ENCODE measurements at places on chromosomes 13 and 19.

DNA sequence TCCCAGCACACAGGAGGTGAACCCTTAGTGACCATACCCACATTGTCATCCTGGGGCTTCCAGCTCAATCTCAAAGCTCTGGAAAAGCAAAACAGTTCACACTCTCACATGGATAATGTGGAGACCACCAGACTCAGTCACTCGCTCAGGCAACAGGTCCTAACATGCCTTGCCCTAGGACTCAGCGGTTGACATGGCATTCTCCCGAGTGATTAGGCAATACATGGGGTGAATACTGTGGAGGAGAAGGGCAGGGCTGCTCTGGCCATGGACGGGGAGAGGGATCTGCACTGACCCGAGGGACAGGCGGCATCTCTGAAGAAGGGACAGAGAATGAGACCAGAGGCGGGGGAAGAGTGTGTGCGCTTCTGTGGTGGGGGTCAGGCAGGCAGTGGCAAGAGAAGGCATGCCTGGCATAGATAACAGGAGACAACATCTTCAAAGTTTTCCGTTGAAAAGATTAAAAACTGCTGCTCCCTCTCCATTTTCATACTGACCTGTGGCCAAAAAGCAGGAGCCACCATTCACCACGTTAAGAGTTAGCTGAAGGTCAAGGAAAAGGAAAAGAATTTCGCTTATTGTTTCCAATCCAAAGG is 44.5 kb upstream of the EPHX3 start:
- DNase-seq = no peak

DNA sequence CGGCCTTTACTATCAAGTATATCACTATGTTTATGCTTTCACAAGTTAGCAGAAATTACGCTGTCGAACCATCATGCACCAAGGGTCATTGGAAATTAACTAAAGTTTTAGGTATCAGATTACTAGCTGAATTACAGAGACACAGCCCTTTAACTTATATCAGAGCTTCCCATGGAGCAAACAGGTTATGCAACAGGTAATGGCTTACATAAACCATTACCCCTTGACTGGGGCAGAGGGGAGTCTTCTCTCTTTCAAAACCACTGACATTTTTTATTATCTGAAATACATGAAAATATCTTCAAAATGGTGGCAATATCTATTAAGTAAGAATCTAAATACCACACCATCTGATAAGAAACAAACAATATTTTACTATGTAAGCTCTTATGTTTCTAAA is 1692.9 kb upstream of the SLC10A2 start:
- no peak for DNase-seq

GRCh38 chr13:87671753-87672605 is 808 bp downstream of the SLITRK5 start:
- no peak for DNase-seq

DNA sequence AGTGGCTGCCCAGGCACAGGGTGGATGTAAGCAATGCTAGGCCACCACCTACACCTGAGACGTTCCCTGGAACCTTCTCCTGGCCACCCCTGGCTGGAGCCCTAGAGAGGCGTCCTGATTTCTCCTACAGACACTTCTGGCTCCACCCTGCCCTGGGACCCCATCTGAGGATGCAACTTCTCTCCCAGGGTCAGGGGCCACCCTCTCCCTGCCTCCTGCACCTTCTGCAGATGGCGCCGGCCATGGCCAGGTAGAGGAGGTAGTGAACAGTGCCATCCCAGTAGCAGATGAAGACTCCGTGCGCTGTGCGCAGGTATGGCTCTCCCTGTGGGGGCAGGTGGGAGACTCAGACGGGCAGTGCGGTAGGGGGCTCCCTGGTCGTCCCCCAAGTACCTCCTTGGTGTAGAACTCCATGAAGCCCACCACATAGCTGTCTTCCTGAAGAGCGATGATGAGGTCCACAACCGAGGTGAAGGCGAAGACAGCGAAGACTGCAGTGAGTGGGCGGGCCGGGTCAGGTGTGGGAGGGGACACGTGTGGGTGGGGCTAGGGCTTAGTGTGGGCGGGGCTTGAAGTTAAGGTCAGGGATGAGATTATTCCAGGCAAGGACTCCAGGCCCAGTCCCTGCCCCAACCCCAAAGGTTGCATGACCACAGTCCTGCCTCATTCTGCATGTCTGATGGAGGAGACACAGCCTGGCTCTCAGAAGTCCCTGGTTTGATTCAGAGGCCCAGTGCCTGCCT is 3.0 kb downstream of the TM6SF2 start:
- DNase-seq = no peak

GRCh38 chr13:36418022-36418805 is 14.1 kb upstream of the CCNA1 start:
- DNase-seq = peak; percentile 56

GRCh38 chr19:45400192-45400591 is 4.7 kb downstream of the PPP1R13L start:
- DNase-seq = no peak

- peak; percentile 5 for DNase-seq
These were observed at the start of gene IFNL1 for GRCh38 chr19:39296055-39296645. Gene IFNL1, plus strand, starts transcription at chr19:39296407. Its CDS starts 15 bp downstream, at chr19:39296422.

DNA sequence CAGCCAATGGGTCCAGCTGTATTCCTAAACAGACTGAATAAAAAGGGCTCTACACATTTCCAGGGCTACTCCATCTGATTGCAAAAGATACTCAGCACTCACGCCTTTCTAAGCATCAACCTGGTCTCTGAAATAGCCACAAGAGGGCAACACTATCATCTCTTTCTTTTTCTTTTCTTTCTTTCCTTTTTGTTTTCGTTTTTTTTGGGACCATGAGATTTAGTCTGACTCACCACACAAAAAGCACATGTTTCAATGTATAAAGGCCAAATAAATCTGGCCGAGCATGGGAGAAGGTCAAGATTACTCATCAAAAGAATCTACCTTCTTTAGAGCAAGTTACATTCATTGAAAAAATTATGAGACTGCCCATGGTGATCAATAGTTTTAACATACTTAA is 805.6 kb upstream of the ARGLU1 start:
- DNase-seq = no peak

DNA sequence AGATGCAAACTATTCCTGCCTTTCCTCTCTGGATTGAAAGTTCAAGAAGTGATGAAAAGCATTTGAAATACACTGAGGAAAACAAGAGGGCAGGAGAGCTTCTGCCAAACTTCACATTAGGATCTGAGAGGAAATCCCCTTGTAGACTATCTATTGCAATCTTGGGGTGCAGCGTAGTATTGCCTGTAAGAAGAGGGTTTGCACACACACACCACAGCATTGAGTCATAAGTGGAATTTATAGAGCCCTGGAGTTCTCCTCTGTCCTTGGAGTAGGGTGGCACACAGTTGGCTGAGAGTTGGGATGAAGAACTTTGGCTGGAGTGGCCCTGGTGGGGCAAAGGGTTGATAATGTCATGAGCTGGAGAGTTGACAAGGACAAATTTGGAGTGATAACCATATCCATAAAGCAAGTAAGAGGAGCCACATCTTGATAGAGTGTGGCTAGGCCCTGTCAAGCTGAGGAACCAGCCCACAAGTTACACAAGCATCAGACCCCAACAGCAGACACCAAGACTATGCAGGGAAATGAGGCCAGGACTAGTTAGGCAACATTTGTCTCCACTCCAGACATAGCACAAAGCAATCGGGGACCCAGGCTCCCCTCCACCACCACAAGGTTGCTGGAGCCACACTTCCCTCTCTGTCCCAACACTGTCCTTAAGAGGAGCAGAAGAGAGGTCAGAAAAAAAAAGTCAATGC is 520.9 kb downstream of the KLF5 start:
- DNase-seq = no peak

- no peak for DNase-seq
These were observed 111.8 kb upstream of the PABPC3 start for GRCh38 chr13:24984134-24984533.

DNA sequence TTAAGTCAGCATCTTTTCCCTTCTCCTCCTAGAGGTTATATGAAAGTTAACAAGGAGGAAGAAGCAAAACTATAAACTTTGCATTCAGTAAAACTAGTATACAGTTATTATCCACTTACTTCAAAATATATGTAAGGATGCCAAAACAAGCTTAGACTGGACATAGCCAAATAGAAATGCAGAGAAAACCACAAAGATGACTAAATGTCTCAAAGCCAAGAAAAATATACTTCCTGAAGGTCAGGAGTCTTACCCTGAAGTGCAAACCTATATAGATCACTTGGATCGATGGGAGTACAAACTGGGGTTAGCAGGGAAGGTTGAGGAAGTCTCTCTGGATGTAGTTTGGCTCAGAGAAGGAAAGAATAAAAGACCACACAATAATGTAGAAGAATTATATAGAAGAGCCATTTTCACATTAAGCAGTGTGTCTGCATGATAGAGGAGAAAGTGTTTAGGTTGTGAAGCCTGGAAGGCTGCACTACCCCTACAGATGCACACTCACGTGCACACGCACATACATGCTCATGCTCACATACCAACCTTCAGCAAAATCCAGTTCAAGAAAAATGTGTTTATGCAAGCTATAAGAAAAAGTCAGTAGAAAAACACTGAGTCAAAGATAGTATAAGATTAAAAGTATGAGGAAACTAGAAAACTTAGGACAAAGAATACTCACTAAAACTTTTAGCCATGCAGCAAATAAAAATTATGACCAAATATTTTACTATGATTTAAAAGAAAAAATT is 112.1 kb upstream of the RXFP2 start:
- DNase-seq = no peak

GRCh38 chr19:28435551-28436271 is 777.2 kb downstream of the UQCRFS1 start:
- DNase-seq = no peak

- peak; percentile 45 for DNase-seq
These were observed 372 bp downstream of the DNAAF3 start for GRCh38 chr19:55165952-55166529.

DNA sequence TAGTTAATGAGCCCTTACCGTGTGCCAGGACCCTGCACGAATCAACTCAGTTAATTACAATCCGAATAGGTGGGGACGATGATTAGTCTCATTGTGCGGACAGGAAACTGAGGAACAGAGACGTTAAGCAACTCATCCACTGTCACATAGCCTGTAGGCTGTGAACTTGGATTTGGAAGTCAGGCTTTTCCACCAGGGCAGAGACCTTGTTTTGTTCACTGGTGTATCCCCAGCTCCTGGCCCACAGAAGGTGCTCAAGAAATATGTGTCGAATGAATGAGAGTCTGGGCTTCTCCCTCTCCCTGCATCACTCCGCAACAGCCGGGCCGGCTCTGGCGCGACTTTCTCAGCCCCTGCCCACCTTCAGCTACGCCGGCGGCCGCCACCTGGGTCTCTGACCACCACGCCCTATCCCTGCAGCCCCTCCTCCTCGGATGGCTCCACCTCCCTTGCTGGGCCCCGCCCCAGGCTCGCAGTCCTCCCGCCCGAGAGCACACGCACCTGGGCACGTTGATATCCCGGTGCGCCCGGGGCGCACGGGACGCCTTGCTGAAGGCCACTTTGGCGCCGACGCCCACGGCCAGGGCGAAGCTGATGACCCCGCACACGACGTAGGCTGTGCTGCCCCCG is 1.3 kb downstream of the SHISA7 start:
- DNase-seq = no peak

GRCh38 chr19:18494267-18494607 is 27.6 kb downstream of the ELL start:
- peak; percentile 37 for DNase-seq

- no peak for DNase-seq
These were observed 194.3 kb downstream of the TEX29 start for GRCh38 chr13:111514610-111515306.

GRCh38 chr19:10378124-10378523 is 2.2 kb downstream of the TYK2 start:
- no peak for DNase-seq

DNA sequence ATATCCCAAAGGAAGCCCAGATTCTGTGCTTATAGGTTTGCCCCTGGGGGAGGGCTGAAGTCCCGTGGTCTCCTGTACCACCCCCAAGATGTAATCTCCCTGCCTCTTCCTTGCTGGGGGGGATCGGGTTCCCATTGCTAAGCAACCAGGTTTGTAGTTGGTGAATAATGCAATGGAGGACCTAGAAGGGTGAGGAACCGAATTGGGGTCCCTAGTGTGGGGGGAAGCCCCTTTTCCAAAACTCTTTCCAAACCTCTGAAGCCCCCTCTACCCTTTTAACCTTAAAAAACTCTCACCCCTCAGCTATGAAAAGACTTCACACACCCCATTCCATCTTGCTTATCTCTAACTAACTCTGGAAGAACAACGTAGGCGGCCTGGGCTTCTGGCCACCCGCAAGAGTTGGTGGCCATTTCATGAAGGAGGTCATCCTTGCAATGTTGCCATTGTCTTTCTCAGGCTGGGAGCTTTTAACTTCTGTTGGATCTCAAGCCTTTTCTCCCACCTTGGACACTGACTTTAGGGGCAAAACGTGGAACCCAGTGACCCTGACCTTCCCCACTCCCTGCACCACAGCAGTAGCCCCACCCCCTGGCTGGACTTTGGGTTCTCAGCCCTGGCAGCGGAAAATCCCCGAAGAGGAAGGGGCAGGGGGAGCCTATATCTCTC is 661 bp downstream of the PALM3 start:
- DNase-seq = no peak

GRCh38 chr13:49814551-49815270 is 22.2 kb upstream of the KPNA3 start:
- DNase-seq = no peak

GRCh38 chr19:10388957-10389356 is 8.6 kb upstream of the TYK2 start:
- DNase-seq = peak; percentile 64

- DNase-seq = no peak
These were observed 314.8 kb downstream of the ZNF536 start for GRCh38 chr19:30686826-30687566.

DNA sequence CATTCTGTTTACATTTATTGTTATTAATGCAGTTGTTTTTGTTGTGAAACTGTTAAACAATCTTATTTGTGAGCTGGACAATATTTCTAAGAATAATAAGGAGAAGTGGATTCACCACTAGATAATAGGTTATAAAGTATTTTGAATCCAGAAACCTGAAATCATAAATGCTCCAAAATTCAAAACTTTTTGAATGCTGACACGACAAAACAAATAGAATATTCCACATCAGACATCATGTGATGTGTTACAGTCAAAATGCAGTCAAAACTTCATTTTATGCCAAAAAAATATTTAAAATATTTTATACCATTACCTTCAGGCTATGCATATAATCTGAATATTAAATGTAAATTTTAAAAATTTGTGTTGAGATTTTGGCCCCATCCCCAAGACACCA is 1321.4 kb downstream of the SLITRK1 start:
- no peak for DNase-seq

DNA sequence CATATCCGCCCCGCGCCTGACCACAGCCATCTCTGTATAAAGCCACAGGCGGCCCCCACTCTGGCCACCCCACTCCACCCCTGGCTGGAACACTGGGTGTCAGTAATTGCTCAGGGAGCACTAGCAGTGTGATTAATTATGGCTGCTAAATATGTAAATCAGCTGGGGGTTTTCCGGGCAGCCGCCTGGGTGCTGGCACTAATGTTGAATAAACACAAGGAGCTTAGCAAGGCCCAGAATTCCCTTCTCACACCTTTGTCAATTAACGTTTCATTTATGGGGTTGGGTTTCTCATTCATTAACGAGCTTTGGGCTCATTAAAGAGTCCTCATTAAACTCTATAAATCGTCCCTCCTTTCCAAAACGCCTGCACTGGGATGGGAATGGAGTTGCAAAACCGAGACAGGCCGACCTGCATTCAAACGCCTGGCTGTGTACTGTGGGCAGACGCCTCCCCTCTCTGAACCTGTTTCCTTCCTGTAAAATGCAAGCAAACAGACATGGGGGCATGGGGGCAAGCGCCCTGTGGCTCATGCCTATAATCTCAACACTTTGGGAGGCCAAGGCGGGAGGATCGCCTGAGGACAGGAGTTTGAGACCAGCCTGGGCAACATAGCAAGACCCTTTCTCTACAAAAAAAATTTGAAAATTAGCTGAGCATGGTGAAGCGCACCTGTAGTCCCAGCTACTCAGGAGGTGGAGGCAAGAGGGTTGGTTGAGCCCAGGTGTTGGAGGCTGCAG is 17.7 kb upstream of the OLFM2 start:
- DNase-seq = no peak
